ENCODE measurements at places on chromosomes 2 and 18.

- no peak for DNase-seq
Measured at GRCh38 chr2:133940134-133940533, 313.7 kb upstream of the MGAT5 start.

DNA sequence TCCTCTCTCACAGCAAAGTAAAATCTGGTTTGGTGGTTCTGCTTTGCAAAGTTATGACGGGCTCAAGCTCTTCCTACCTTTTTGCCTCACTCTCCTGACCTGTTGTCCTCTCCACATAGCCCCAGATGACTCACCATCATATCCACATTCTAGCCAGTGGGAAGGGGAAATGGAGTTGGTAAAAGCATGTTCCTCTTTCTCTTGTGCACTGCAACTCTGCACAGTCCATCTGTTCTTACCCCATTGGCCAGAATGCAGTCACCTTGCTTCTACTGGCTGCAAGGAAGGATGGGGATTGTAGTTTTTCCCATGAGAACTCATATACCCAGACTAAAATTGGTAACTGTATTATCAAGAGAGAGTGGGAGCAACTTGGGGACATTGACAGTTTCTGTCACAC, 50.4 kb upstream of the SMIM21 start:
- no peak for DNase-seq

DNA sequence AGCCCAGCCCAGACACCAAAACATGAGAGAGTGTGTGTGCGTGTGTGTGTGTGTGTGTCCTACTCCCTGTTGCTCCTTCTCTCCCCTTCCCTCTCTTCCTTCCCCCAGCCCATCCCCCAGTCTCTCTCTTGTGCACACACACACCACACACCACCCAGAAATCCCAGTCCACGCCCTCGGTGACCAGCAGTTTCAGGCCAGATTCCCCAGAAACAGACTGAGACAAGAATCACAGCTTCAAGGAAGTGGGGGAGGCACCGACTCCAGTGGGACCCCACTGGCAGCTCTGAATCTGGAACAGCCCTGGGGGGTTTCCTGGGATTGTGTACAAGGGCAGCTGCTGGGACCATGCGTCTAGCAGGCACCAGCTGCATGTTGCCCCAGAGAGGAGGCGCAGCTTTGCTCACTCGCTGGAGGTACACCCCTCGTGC, 113.5 kb downstream of the NDUFA10 start:
- peak; percentile 13 for DNase-seq

DNA sequence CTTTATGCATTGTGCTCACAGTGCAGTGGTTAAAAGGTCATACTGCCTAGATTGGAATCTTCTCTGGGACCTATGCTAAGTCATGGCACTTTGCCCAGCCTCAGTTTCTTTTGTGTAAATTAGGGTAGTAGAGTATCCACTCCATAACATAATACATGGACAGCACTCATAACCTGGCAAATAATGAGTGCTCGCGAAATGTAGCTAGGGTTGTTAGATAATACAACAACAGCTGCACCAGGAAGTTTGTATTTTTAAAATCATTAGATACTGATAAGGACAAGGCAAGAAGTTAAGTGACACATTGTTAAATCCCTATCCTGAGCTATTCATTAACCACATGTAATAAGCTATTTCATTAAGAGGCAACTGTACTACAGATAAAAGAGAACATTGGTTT, 13.8 kb upstream of the PLA2R1 start:
- DNase-seq = no peak

- DNase-seq = no peak
Measured at GRCh38 chr2:167335541-167335992, 447.3 kb downstream of the XIRP2 start.

DNA sequence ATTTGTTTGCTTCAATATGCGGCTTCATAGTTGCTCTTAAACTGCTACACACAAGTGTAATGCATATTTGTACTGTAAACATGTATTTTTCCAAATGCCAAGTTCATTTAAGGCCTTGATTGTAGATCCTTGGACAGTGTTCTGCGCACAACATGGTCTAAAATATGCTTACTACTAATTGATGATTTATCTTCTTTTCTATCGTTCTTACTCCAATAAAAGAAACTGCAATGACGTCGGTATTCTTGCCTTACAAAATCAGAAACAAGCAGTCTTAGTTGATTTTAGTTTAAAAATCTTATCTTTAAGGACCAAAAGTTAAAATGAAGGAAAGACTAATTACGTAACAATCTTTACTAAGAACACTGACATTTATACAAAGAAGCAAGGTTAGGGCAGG, 224.3 kb upstream of the SMAD7 start:
- DNase-seq = no peak
